Smooth muscle cell of the pulmonary artery (primary cell): ENCODE measurements at places on chromosomes 1 and 21. TPM values are rescaled to one million over a fixed set of nuclear protein-coding genes. Genes with fewer than 3 reads are reported as not detected.

The GJC2 gene
- total RNA-seq: 4.2 and 5.1 TPM in 2 replicates

The MAP3K6 gene
- total RNA-seq: 23.5 and 28.3 TPM in 2 replicates

The RIMKLA gene
- total RNA-seq: under 0.01 and 0.20 TPM in 2 replicates

The PARP1 gene
- 73.8 and 75.6 TPM in 2 replicates for total RNA-seq

The FOXD3 gene
- not detected in 2 replicates for total RNA-seq

The KRTAP13-2 gene
- total RNA-seq: not detected in 2 replicates

The VANGL2 gene
- total RNA-seq: 0.07 and 0.46 TPM in 2 replicates
